Stimulated activated CD8-positive, alpha-beta memory T cell treated with anti-CD3 and anti-CD28 coated beads, Interleukin-4, amount 100 ng/mL, for 1 hour (primary cell): ENCODE measurements at places on chromosomes 13 and 19.

GRCh38 chr19:32181216-32181920, 164.0 kb upstream of the ZNF507 start:
- DNase-seq, result no peak

DNA sequence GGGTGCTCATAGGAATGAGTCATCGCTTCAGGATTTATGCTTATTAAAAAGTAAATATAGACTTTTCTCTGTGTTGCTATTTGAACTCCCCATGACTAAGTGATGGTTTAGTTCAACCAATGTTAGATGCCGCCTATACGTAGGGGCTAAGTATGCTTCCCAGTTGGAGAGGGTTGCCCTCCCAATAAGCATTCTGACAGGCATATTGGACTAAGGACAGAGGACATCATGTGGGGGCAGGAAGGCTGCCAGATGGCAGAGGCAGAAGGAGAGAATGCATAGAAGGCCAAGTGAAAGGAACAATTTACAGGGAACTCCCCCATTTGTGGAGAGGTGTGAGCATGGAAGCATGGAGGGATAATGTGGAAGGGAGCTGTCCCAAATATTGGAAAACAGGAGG, 318.4 kb upstream of the OBI1 start:
- DNase-seq, result no peak

- no peak for DNase-seq
Measured at GRCh38 chr13:46297361-46297811, 85.7 kb downstream of the LRRC63 start.

DNA sequence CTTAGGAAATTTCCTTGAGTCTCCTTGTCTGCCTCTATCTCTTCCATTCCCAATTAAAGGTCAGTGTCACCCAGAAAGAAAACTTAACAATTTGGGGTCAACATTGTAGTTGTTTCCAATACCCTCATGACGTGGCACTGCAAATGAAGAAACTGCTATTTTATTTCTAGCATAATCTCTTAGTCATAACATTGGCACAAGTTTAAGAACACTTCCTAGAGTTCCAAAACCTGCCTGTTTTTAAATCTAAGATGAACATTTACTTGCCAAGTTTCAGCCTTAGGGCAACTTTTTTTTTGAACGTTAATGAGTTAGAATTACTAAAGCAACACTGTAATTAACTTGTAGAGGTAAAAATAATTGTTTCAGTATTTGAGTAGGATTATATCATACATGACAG, 108.0 kb downstream of the LMO7 start:
- DNase-seq, result no peak

- no peak for DNase-seq
Measured at GRCh38 chr13:87398047-87398446, 273.1 kb upstream of the SLITRK5 start.

GRCh38 chr19:23770672-23771250, 12.1 kb upstream of the ZNF681 start:
- DNase-seq, result no peak

- DNase-seq, result no peak
Measured at GRCh38 chr13:19182536-19182935, 912 bp upstream of the TUBA3C start.

DNA sequence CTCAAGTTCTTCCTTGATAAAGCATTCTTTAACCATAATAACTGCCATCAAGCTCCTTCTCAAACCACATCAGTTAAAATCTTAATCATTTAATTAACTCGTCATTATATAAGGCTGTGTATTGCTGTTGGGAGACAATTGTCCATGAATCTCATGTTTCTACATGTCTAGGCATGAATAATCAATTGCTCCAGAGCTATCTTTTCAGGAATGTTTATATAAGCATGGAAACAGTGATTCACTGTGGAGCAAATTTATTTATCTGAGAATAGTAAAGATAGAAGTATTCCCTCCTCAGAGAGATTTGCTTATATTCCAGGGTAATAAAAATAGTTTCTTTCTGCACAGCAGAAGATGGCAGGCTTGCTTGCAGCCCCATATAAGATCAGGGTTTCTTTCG, 71.1 kb downstream of the CBY2 start:
- DNase-seq, result no peak

DNA sequence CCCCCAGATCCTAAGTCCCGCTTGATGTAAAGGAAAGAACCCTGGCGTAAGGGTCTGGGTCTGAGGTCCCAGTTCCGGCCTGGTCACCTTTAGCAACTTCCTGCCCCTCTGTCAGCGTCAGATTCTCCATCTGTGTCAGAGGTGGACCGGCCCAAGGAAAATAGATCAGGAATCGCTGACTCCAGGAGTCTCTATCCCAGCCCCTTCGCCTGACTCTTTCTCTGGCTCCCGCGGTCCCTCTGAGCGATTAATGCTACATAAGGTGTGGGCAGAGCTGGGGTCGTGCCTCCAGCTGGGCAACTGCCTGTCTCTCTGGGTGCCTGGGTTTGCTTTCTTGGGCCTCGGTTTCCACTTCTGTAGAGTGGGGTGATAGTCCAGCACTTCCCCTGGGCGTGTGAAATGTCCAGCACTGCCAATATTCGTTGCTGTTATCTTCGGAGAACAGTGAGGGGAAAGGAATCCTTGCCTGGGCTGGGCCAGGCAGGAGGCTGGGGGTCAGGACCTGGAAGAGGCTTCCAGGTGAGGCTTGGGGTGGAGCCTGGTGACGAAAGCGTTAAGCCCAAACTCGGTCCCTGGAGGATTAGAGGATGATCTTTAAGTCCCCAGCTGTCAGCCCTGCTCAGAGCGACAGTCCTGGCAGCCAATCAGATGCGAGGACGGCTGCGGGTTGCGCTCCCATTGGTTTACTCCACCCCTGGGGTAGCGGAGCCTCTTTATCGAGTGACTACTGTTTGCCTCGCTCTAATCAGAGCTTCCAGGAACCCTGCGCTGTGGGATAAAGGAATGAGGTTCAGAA, 767 bp downstream of the ABCA7 start:
- peak; percentile 81 for DNase-seq

DNA sequence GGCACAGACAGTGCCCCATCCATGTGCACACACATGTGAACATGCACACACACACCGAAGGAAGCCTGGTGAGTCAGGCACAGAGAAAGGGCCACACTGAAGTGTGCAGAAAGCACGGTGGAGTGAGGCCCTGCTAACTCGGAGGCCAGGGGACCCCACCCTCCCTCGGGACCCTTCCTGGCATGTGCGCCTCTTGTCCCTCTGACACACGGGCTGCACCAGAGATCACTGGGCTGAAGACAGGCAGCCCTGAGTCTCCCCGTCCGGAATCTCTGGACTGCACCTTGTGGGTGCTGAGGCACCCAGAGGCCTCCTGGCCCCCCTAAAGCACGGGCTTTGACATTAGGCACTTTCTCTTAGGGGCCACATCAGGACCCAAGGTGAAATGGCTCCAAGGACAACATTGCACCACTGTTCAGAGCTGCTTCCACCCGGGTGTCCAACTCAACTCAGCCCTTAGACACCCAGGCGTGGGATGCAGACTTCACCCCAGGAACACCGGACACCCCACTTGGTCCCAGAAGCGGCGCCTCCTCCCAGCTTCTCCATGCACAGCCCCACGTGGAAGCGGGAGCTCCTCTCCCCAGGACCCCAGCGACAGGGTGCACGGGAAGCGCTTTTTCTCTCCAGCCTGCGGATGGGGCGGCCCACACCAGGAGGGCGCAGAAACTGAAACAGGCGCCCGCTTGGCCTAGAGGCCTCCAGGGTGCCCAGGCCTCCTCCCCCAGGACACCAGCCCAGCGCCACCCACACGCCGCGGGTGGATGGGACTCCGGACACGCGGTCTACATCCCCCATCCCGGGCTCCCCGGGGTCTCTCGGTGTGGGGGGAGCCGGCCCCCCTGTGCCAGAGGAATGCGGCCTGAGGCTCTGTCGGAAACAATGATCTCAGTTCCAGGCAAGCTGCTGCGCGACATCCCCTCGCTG, 90.2 kb downstream of the SPACA7 start:
- no peak for DNase-seq

GRCh38 chr13:41144576-41144975, 12.0 kb upstream of the KBTBD6 start:
- DNase-seq, result no peak

DNA sequence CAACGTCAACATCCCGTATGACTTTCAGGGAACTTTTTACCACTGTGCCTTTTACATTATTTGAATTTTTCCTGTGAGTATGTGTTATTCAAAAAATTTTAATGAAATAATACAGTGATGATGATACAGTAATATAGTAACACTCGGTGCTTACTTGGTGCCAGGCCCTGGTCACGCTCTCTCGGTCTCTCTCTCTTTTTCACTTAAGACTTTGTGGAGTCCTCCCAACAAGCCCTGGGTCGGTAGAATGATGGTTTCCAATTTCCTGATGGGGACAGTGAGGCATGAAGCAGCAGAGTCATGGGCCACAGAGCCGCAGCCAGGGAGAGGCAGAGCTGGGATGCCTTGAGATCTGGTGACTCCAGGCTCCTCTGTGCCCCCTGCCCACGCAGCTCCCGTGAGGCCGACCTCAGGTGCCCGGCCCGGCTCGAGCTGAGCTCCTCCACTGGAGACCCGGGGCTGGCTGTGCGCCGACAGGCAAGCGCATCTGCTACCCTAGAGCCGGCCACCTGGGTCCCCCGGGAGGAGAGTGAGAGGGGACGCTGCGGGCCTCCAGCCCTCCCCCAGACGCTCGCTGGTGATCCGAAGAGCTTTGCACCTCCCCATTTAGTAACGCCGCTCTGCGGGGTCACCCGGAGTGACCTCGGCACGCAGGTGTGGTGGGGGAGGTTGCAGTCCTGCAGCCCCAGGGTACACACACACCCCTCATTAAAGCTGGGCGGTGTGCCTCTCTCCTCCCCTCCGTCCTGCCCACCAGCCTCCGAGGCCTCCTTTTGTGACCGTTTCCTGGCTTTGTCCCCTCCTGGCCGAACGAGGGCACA, 4.4 kb upstream of the SBK3 start:
- no peak for DNase-seq

GRCh38 chr19:3094601-3095440, 659 bp downstream of the GNA11 start:
- no peak for DNase-seq

DNA sequence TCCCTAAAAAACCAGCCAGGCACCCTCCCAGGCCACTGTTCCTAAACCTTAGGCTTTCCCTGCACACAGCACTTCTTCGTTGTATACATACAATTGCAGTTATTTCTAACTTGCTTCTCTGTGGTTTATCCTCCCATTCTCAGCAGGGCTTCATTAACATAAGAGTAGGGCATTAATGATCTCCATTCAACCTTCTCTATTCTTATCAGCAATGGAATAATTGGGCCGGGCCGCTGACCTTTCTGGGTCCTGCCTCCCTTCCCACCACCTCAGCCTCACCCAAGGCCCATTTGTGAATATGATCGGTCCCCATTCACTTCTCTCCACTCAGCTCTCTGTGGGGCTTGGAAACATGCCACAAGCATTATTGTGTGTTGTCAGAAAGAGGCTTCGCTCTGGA, 184.2 kb downstream of the SUCLA2 start:
- no peak for DNase-seq

DNA sequence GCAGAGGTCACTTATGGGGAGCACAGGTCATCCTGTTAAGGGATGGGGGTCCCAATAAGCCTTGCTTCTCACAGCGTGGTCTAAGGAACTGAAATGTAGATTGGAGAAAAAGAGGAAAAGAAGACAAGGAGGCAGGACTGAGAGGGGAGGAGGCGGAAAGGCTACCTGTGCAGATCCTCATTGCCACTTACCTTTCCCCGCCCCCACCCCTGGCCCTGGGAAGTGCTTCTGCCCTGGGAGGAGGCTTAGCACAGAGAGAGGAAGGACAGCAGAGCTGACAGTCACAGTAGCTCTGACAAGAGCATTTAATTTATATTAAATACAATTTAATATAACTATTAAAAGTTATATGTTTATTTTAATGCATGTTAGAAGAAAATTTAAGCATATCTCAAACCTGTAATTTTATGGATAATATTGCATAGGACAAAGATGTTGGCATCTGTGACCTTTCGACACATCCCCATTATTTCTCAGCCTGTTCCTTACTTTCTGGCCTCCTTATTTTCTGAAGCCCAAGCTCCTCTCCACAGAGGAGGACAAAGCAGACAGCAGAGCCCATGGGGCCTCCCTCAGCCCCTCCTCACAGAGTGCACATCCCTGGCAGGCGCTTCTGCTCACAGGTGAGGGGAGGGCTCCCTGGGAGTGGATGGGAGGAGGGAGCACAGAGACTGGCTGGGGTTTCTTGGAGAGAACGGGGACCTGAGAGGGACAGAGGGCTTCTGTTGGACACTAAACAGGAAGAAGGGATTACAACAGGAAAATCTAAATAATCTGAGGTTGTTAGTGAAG, 23.4 kb downstream of the CEACAM21 start:
- DNase-seq, result no peak

DNA sequence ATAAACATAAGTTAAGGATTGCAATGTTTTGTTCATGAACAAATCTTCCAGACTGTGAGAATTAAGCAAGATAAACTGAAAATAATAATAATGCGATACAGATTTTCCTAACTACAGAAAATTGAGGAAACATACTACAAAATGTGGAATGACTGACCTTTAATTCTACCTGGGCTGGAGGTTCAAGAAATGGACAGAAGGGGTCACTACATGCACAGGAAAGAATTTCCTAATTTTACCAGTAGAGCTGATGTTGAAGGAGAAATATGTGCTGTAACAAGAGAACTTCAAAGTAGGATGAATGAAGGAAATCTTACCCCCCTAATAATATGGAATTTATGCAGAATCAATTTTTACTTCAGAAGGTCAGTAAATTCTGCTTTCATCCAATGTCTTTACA, 62.3 kb downstream of the ZNF627 start:
- DNase-seq, result no peak

DNA sequence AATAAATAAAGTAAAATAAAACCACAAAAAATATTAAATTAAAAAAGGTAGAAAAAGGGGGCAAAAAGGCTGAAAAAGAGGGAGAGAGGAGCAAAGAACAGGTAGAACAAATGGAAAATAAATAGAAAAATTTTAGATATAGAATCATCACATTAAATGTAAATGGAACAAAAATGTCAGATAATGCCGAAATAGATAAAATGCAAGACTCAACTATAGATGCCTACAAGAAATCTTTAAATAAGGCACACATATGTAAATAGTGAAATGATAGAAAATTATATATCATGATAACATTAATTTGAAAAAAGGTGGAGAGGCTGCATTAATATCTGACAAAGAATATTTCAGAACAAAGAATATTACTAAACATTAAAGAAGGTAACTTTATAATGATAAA, 477.1 kb upstream of the SPRY2 start:
- DNase-seq, result no peak

- DNase-seq, result no peak
Measured at GRCh38 chr13:101301053-101301452, 115.3 kb downstream of the NALCN start.

DNA sequence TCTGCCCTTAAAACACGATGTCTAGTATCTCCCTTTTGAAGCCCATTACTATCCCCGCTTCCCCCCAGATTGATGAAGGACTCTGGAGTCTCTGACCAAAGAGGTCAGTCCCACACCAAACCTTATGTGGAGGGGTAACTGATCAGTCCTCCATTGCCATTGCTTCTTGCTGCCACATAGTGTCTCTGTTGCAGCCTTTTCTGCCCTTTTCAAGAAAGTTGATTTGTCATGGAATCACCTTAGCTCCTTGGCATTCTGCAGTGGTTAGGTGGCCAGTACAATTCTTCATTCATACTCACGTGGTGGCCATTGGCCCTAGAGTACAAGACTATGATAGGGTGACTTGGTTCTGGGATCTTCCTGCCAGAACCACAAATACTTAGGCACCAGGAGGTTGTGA, 8.4 kb upstream of the HTR2A start:
- no peak for DNase-seq
